ENCODE measurements at places on chromosomes 6 and 20. TPM values are rescaled to one million over a fixed set of nuclear protein-coding genes. Genes with fewer than 3 reads are reported as not detected.

EMILIN3 gene
- polyA plus RNA-seq = 0.54 TPM

PKIB gene
- polyA plus RNA-seq = 59.5 TPM

GRCh38 chr6:144722154-144722737, 437.1 kb downstream of the UTRN start:
- no peak overlapping the region for H3K4me3 ChIP-seq
- no peaks in the 10 kb centered on the region for H3K36me3 ChIP-seq
- no peaks in the 10 kb centered on the region for H3K27me3 ChIP-seq
- no peaks in the 10 kb centered on the region for H3K4me1 ChIP-seq
- H3K27ac ChIP-seq = no peak overlapping the region

DNA sequence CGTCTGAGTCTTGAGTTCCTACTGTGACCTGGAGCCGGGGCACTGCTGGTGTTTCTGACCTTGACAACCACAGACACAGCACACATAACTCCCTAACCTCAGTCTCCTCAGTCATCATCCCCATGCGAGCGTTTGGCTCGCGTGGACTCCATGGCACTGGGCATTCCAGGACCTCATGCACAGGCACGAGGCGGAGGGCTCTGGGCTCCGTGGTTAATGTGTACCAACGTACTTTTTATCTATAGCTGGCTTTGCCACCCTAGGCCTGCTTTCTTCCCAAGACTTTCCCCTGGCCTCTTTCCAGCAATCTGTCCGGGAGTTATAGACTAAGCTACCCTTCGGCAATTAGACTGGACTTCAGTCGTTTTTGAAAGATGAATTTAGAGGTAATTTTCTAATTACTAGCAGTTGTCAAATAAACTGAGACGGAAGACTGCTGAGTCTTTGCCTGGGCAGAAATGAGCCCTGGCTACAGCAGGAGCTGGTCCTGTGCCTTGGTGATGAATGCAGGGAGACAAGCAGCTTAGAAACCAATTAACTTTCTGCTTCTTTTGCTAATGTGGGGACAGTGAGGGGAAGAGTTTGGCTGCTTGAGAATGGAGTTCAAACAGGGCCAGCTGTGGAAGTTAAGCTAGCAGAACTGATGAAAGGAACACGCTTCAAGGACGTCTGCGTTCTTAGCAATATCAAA, 16.1 kb upstream of the CTCFL start:
- peak overlapping the region; percentile 65 for H3K27ac ChIP-seq
- H3K36me3 ChIP-seq = no peaks in the 10 kb centered on the region
- H3K4me3 ChIP-seq = no peak overlapping the region
- no peaks in the 10 kb centered on the region for H3K27me3 ChIP-seq

GRCh38 chr20:34385464-34385863, 22.4 kb downstream of the ITCH start:
- no peak for DNase-seq
- peak overlapping the region; percentile 26 for H3K27ac ChIP-seq
- H3K4me3 ChIP-seq = no peak overlapping the region
- H3K36me3 ChIP-seq = peaks cover 33% of the 10 kb centered on the region

Measured in small intestine (tissue), 16 donors.